ENCODE measurements at places on chromosomes 13 and 19.

- DNase-seq: no peak
Observed at GRCh38 chr13:23377579-23377978, 55.9 kb downstream of the SACS start.

GRCh38 chr13:79455331-79455730, 25.6 kb upstream of the NDFIP2 start:
- no peak for DNase-seq

GRCh38 chr13:99282264-99283231, 24.4 kb upstream of the GPR18 start:
- no peak for DNase-seq

GRCh38 chr13:49560270-49561061, 24.9 kb downstream of the RCBTB1 start:
- DNase-seq: no peak

- no peak for DNase-seq
Observed at GRCh38 chr13:22162889-22163288, 492.0 kb downstream of the FGF9 start.

DNA sequence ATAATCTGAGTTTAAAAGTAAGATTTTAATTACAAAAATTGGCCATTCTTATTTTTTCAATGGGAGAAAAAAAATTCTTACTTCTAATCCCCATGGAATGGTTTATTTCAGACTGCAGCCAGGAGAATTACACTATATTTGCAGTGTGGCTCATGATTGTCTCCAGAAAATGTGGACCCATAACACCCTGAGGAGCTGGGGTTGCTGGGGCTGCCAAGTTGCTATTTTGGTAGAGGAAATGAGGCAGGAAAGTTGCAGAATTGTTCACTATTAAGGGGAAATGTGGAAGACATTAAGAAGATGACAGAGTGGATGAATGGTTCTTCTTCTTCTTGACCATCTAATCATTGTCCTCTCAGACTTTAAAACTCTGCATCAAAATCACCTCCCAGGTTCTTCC, 4.6 kb upstream of the SCEL start:
- no peak for DNase-seq

Data from stimulated activated CD4-positive, alpha-beta T cell treated with anti-CD3 and anti-CD28 coated beads, TNF-alpha, amount 100 ng/mL, for 4 hours (primary cell).